Stimulated activated CD4-positive, alpha-beta T cell treated with anti-CD3 and anti-CD28 coated beads, Interleukin-12 subunit alpha, Interleukin-12 subunit beta, amount 100 ng/mL, for 4 hours (primary cell): ENCODE measurements at places on chromosomes 1 and 21.

DNA sequence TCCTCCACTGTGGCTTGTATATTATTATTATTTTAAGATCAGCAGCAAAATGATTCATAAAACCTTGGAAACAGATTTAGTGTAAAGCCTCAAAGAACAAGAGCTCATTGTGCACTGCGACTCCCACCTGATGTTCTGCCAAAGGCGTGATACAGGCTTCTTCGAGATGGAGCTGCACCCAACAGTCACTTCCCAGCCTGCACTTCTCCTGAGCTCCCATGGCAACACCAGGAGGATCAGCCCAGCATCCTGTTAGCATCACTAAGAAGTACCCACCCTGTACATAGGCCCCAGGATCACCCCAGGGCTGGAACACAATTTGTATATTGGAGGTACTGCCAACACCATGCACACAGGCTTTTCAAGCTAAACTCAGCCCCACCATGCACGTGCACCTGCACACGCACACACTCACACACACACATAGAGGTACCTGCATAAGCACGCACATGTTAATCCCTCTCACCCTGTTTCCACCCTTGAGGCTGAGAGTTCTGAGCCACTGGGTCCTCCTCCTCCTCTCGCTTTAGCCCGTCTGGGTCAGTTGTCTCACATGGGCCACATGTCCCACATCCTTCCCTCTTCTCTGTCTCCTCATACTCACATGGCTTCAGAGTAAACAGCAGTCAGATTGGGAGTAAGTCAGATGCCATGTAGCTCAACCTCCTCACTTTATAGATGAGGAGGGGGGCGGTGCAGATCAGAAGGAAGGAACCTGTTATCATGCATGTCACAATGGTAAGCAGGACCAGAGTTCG, 281.9 kb upstream of the POU3F1 start:
- no peak for DNase-seq

DNA sequence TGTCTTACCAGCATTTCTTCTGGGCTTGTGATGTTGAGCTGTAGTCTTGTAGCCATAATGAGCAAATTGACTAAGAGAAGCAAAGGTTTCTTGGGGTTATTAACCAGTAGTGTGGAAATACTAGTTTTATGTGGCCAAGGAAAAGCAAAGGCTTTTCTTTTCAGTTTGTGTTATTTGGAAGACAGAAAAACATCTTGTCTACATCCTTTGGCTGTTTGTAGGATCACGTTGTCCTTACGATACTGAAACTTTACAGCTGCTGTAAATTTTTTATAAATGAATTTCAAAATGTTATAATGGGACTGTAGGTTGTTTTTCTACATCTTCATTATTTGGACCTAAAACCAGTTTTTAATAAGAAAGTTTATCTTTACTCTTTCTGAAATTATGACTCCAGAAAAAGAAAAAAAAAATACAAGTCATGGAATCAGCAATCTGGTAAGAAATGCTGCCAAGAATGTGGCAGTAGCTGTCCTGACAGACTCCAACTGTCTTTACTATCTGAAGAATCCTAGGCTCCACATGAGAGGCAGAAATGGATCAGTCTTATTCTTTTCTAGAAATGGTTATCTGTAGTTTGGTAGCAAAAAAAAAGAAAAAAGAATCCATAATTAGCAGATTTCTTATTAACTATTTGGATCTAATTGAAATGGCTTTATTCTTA, 41.6 kb upstream of the QSOX1 start:
- DNase-seq, result no peak

- no peak for DNase-seq
Observed at GRCh38 chr1:221725735-221726672, 15.9 kb downstream of the DUSP10 start.

DNA sequence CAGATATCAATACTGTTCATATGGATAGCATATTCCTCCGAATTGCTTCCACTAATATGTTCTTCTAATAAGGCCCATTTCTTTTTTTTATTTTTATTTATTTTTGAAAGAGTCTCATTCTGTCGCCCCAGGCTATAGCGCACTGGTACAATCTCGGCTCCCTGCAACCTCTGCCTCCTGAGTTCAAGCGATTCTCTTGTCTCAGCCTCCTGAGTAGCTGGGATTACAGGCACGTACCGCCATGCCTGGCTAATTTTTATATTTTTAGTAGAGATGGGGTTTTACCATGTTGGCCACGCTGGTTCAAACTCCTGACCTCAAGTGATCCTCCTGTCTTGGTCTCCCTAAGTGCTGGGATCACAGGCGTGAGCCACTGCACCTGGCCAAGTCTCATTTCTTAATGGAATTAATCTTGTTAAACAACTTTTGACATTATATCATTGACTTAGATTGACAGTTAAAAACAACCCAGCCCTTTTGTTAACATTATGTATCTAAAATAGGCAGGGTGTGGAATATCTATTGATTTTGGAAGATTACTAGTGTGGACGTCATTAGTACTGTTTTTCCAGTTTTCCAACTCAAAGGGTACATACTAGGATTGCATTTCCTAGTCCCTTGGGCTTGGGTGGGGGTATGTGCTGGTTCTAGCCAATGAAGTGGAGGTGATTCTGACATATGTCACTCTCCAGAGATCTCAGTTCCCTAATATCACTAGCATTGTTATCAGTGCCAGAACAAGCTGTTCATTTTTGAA, 281.4 kb downstream of the GRIK1 start:
- no peak for DNase-seq

DNA sequence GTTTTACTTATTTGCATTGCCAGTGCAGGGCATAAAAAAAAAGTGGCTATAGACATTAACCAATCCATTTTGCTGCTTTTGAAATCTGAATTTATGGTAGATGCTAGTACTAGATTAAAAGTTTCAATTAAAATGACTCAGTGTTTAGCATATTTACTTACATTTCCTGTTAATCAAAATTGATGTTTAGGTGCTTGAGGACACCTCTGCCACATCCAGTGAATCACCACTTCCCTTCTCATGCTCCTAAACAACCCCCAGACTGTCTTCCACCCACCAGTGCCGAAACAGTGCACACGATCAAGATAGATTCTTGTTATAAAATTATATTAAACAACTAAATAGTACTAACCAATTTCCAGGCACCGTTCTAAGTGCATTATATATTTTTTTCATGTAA, 32.7 kb downstream of the HSD17B7 start:
- DNase-seq, result no peak

DNA sequence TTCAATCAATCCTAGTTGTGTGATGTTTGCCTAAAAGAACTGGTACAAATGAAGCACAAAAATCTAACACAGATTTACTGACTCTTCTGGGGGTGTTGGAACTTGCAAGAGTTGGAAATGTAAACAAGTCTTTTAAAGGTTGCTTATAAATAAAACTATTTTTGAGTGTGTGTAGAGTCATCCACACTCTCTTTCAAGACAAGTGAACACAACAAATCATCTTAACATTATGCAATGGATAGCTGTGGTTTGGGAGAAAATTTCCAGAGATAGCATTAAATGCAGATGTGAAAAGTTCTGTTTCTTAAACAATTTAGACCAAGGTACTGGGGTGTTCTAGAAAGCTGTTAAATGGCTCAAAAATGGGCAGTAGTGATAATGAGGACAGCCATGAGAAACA, 28.7 kb downstream of the C1orf87 start:
- DNase-seq, result no peak

DNA sequence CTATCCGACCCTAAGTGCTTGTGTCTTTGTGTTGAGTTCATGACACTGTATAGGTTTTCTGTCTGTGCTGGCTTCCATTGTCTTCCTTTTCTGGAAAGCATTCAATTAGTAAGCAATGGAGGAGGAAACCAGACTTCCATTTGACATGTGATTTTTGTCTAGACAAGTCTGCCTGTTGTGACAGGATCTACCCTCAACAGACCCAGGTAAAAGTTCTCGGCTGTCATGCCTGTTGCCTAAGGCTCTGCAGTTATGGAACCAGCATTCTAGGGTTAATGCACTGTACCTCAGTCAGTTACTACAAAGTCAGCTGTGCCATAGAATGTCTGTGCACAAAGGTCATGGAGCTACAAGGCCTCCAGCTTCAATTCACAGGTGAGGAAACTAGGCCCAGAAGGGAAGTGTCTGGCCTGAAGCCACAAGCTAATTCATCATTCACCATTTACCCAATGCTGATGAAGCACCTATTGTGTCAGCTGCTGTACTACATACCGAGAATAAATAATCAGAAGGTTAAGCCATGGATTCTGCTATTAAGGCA, 72.3 kb downstream of the PLPP3 start:
- no peak for DNase-seq

DNA sequence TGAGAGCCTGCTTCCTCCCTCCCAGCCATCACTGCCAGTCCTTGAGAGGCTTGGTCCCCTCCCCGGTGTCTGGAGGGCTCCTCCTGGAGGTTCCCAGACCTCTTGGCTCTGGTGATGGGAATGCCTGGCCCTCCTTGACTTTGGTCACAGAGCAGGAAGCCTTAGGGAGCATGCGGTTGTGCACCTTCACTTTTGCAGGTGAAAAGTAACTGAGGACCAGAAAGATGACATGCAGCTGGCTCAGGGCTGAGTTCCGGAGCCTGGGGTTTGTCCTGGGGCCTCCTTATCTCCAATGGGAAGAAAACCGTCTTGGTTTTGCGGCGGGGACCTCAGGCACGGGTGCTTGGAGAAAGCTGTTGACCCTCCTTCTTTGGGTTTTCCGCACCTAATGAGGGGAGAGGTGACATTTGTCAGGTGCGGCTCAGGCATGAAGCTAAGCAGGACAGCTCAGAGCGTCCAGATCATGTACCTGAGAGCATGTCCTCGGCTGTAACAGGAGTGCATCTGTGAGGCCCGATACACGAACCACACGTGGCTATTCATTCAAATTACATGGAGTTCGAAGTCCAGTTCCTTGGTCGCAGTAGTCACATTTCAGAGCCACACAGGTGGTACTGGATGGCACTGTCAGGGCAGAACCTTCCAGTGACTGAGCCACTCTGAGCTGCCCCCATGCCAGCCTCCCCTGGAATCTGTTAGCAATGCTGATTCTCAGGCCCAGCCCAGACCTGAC, 608 bp upstream of the MX2 start:
- DNase-seq, result no peak

DNA sequence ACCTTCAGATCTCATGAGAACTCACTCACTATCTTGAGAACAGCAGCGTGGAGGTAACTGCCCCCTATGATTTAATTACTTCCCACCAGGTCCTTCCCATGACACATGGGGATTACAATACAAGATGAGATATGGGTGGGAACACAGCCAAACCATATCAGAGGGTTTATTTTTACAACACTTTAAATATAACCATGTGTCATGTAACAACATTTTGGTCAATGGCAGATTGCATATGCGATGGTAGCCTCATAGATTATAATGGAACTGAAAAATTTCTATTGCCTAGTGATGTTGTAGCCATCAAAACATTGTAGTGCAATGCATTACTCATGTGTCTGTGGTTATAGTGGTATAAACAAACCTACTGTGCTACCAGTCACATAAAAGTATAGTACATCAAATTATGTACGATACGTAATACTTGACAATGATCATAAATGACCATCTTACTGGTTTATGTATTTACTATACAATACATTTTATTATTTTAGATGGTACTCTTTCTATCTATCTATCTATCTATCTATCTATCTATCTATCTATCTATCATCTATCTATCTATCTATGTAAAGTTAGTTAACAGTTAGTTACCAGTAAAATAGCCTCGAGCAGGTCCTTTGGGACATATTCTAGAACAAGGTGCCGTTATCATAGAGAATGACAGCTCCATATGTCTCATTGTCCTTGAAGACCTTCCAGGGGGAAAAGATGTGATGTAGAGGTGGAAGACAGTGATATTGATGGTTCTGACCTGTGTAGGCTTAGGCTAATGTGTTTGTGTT, 12.6 kb upstream of the S100B start:
- no peak for DNase-seq

DNA sequence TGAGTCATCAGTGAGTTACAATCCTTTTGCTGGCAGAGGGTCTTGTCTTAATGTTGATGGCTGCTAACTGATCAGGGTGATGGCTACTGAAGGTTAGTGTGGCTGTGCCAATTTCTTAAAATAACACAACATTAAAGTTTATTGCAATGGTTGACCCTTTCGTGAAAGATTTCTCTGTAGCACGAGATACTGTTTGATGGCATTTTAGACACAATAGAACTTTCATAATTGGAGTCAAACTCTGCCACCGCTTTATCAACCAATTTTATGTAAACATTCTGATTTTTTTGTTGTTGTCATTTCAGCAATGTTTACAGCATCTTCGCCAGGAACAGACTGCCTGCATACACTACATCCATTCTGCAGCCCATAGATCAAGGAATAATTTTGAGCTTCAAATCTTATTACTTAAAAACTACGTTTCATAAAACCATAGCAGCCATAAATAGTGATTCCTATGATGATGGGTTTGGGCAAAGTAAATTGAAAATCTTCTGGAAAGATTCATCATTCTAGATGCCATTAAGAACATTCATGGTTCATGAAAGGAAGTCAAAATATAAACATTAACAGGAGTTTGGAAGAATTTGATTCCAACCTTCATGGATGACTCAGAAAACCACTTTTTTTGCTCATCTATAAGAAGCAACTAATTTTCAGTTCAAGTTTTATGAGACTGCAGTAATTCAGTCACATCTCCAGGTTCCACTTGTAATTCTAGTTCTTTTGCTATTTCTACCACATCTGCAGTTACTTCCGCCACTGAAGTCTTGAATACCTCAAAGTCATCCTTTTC, 85.9 kb downstream of the TYW3 start:
- DNase-seq, result no peak

DNA sequence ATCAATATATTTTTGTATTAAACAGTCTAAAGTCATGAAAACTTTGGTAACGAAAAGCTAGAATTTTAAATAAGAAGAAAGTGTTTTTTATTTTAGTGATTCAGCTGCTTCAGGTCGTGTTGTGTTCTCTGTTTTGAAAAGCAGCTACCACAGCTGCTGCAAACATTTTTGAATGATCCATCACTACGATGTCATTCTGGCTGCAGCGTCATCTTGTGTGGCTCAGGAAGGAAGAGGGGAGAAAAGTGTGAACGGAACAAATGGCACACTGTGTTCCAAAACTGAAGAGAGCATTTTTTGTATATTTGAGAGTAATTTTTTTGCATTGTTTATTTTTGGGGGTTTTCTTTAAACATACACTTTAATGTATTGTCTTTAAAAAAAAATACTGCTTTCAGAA, 323.0 kb upstream of the ADGRL2 start:
- no peak for DNase-seq

DNA sequence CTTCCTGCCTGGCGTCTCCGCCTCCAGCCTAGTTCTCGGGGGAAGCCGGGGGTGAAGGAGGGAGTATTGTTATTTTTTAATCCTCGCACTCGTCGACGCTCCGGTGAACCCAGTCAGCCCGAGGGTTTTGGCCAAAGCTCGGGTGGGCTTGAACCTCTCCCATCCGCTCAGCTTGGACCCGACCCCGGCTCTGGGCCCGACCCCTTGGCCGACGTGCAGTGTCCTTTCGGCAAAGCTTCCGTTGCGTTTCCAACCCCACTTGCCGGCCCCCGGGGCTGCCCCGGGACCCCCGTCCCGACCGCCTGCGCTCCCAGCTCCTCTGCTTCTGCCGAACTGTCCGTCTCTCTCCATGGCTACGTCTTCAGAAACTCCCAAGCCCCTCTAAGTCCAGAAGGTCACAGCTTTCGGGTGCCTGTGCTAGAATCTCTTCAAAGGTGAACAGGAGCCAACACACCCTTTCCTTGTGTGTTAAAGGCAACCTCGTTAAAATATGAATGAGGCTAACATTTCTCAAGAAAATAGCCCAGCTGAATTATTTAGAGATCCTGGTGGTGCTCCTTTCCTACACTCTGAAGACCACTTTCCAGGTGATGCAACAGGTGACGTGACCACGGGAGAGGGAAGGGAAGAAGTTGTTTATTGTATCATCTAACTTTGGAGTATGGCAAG, 647 bp downstream of the DESI2 start:
- no peak for DNase-seq

- DNase-seq, result no peak
Observed at GRCh38 chr1:113217447-113218208, 144.6 kb downstream of the LRIG2 start.
